AG09319 (cell line): ENCODE measurements at places on chromosomes 13 and 19.

DNA sequence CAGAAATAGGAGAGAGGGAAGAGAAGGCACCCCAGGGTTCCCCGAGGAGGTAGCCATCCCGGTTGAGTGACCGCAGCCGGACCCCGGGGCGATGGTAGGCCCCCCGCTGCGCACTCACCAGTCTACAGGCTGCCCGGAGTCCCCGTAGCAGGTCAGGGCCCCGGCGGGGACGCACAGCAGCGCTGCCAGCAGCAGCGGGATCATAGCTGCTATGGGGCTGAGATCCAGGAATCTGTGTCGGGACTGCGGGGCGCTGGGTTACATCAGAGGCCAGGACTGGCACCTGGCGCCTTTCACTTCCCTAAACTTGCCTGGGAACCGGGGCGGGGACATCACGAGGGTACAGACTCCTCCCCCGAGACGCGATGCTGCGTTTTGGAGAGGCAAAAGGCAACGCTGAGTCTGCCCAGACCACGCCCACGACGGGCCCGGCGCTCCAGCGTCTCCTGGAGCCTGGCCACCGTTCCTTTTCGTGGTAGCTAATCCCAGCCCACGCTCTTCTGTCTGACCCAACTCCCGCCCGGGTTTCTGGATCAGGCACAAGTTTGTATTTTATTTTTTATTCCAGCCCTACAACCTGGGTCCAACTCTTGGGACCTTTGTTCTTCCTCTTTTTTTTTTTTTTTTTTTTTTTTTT is at the start of gene DNASE2:
DNASE2 (minus strand) TSS at position 278 of the 637 bp plus-strand sequence; CDS start at position 204, 74 bp downstream.
- peak; percentile 76 for DNase-seq

DNA sequence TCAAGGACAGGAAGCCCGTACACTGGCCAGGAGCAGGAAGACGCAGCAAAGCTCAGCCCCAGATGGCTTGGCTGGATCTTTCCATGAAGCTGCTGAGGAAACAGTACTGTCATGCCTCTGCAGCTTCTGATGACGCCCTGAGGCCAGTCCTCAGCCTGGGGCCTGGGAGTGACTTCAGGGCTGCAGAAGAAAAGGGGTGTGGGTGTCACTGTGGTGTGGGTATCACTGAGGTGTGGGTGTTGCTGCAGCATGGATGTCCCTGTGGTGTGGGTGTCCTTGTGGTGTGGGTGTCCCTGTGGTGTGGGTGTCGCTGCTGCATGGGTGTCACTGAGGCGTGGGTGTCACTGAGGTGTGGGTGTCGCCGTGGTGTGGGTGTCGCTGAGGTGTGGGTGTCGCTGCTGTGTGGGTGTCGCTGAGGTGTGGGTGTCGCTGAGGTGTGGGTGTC is 12.0 kb upstream of the GAS6 start:
- DNase-seq = no peak

DNA sequence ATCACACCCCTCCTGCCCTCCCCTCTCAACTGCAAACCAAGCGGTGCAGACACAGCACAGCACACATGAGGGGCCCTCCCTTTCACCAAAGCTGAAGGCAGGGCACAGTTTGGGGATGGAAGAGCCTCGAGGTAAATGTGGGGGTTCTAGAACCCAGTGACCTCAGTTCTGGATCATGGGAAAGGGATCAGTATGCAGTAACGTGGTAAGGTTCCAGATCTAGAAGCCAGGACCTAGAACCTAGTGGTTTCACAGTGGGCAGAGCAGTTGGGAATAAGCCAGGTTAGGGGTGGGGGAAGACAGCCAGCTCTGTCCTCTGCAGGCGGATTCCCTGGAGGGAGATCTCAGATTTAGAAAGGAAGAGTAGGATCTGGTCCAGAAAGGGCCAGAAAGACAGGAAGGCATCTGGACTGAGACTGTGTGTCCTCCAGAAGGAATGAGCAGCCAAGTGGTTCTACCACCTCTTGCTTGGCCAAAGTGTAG is 3.1 kb downstream of the FTL start:
- no peak for DNase-seq

GRCh38 chr13:30334663-30335386 is 27.5 kb upstream of the KATNAL1 start:
- DNase-seq = no peak

DNA sequence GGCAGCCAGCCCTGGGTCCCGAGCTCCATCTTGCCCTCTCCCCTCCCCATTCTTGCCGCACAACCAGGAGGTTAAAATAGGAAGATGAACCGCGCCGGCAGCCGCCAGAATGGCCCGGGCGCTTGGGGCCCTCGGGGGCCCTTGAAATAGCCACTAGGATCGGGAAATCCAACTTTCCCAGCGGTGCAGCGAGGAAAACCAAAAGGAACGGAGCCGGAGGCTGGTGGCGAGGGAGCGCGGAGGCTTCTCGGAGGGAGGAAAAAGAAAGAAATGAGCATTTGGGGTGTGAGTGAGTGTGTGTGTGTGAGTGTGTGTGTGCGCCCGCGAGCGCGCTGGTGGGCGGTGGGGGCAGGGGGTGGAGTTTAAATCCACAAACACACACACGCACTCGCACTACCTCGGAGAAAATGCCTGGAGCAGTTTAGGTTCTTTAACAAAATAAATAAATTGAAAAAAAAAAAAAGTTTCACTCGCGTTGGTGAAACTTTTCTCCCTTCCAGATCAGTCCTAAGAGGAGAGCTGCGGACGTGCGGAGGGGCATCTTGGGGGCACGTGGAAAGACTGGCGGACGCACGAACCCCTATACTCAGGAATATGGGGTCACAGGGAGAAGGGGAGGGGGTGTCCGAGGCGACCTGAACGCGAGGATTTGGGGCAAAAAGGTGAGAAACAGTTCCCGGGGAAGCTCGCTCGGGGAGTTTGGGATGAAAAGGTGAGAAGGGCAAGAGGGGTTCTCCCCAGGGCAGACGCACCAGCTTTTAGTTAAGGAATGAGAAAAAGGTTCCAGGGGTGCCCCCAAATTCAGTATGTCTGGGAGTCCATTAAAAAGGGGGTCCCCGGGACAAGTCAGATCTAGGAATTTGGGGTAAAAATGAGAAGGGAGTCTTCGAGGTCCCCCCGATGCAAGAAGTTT is 1.3 kb downstream of the RFX2 start:
- DNase-seq = peak; percentile 67

DNA sequence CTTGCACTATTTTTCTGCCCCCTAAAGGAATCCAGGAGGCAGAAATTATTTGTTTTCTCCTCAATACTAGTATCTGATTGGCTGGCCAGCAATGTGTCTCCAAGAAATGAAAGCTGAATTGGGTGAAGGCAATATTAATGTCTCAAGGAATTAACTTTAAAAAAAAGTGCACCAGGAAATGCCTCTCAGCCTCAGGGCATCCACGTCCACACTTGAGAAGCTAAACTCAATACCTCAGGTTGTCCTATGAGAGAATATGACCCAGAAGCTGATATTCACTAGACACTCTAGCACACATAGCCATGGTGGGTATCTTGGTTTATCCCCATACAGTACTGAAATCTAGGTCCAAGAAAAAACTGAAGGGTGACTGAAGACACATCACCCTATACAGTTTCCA is 2.1 kb downstream of the ZNF91 start:
- DNase-seq = no peak

- DNase-seq = no peak
Measured at GRCh38 chr19:29084266-29084665, 128.7 kb downstream of the UQCRFS1 start.

DNA sequence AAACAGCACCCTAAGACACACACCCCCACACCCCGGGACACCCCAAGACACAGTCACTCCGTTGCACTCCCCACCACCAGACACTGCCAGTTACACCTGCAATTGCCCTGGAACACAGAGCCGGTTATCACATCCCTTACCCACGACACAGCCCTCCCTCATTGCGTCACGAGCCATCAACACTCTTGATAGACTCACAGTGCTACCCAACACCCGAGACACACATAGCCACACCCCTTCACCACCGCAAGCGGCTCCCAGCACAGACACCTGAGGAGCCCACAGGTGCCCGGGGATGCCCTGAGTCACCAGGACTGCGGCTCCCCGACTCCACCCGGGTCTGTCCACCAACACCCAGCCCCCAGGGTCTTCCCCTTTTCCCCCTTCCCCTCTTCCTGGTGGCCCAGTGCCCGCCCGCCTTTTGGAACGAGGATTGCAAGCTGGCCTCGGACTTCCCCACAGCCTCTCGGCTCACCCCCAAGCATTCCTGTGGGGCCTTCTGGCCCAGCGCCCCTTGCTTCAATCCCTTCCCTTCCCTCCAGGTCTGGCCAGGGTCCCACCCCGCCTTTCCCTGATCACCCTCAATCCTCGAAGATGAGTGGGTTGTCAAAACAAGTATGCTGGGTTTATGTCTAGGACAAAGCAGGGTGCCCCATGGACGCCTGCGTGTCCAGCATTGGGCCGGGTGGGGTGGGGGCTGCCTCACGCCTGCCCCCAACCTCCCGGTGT is 1.7 kb upstream of the PTGER1 start:
- no peak for DNase-seq

GRCh38 chr13:46908501-46908900 is 11.6 kb upstream of the HTR2A start:
- DNase-seq = peak; percentile 16

DNA sequence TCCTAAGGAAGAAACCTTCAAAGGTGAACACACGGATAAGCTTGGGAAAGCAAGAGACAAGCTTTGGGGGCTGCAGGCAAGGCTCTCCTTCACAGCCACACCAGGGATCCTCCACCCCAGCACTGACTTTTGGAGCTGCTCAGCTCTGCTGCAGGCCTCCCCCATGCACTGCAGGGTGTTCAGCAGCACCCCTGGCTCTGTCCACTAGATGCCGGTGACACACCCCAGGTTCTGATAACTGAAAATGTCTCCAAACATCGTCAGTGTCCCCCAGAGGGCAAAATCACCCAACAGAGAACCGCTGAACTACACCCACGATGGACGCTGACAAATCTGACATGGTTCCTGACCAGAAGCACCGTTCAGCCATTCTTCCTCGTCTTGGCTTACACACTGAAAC is 90.5 kb downstream of the STK24 start:
- DNase-seq = no peak

- no peak for DNase-seq
Measured at GRCh38 chr19:7263521-7263920, 30.7 kb downstream of the INSR start.

DNA sequence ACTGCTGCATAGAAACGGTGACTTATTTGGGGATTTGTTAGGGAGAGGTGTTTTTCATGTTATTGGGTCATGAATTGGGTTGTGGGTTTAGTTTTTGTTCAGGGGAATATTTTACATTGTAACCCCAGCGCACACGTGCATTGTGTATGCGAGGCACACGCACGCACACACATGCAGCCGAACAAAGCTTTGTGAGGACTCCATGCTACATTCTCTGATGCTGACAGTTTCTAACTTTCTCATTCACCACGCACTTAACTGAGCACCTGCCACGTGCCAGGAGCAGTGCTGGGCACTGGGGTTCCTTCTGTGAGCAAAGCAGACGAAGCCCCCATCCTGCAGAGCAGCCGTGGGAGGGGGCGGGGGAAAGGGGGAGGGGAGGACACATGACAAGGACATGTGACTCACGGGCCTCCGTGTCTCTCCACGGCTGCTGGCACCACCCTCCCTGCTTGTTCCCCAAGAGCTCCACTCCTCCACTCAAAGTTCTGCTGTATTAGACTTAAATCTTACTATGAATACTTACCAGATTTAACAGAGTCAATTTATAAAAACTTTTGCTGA is 55.6 kb downstream of the SLC7A9 start:
- DNase-seq = no peak

- no peak for DNase-seq
Measured at GRCh38 chr13:110030394-110030928, 244.1 kb upstream of the IRS2 start.

- DNase-seq = no peak
Measured at GRCh38 chr13:79582896-79583295, 101.9 kb downstream of the NDFIP2 start.

GRCh38 chr13:91203430-91203829 is 144.1 kb upstream of the MIR17HG start:
- DNase-seq = no peak

- DNase-seq = no peak
Measured at GRCh38 chr19:29006057-29006735, 206.8 kb downstream of the UQCRFS1 start.

DNA sequence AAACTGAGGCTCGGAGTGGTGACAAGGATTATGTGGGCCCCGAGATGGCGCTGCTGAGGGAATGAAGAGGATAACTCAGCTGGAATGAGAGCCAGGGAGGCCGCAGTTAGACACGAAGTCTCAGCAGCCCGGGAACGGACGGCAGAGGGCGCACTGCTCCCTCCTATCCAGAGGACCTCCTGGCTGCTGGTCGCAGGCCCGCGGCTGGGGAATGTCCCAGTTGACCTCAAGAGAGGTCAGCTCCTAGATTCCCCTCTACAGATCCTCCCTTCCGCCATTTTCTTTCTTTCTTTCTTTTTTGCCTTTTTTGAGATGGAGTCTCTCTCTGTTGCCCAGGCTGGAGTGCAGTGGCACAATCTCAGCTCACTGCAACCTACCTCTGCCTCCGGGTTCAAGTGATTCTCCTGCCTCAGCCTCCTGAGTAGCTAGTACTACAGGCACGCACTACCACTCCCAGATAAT is 24.1 kb upstream of the ASPDH start:
- peak; percentile 28 for DNase-seq

DNA sequence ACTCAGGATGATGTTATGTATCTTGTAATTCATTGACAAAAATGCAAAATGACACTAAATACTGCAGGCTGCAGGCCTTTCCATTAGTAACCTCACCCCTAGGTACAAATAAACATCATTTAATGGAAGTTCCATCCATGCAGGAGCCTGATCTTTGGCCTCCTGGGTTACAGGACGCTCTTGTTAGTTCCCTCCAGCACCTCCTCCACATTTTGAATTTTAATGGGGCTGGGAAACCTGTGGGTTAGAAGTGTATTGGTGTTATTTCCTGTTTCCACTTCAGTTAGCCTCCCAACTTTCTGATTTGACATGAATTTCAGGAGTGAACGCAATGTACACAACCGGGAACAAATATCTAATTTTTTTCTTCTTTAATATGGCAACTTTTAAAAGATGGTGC is 237.1 kb upstream of the ARGLU1 start:
- DNase-seq = no peak

DNA sequence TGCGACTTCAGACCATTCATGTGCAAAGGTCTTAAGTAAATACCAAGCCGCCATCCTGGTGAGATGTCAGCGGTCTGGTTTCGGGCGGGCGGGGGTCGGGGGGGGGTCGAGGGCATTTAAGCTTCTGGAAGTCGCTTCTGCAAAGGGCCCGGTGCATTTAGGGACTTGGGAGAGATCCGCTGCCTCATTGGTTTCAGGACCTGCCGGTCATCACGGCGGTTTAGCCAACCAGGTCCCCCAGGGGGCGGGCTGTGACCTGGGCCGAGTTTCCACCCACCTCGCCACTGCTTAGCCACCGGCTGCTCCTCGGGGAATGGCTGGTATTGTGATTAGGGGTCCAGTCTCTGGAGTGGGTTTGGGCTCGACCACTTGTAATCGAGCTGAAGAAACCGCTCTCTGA is 7.8 kb downstream of the ANKLE1 start:
- DNase-seq = peak; percentile 62

GRCh38 chr13:47621931-47622330 is 379.1 kb downstream of the SUCLA2 start:
- DNase-seq = no peak

DNA sequence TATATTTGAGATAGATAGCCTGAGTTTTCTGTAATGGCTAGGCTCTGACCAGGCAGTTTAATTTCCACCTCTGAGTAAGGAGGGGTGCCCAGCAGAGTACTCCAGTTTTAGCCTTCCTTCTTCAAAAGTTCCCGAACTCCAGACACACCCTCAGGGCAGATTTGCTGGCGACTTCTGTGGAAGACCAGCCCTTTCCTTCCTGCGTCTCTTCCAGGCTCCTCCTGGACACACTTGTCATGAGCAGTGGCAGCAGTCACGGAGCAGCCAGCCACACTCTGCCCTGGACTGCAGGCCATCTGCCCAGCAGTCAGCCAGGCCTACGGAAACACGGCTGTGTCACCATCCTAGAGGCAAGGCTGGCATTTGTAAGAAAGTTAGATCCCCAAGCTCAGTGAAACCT is 6.6 kb upstream of the FLT1 start:
- no peak for DNase-seq
